Skeletal muscle cell (primary cell): ENCODE measurements at places on chromosomes 5 and 9.

GRCh38 chr9:131951905-131952304 is 127.8 kb downstream of the MED27 start:
- DNase-seq: peak; percentile 19

GRCh38 chr5:36323926-36324781 is 22.5 kb upstream of the RANBP3L start:
- no peak for DNase-seq

- no peak for DNase-seq
These were observed 493.9 kb downstream of the NTRK2 start for GRCh38 chr9:85163415-85163814.

- DNase-seq: no peak
These were observed 98.8 kb upstream of the KLF4 start for GRCh38 chr9:107588393-107588792.

- no peak for DNase-seq
These were observed 43.6 kb downstream of the SEC61B start for GRCh38 chr9:99265691-99266090.

GRCh38 chr9:88915916-88916315 is 75.4 kb upstream of the S1PR3 start:
- no peak for DNase-seq
